Fibroblast of lung (primary cell): ENCODE measurements at places on chromosomes 5 and 9. TPM values are rescaled to one million over a fixed set of nuclear protein-coding genes. Genes with fewer than 3 reads are reported as not detected.
A peak's percentile ranks its signal among the peaks of the same experiment; 100 is the strongest.

DNA sequence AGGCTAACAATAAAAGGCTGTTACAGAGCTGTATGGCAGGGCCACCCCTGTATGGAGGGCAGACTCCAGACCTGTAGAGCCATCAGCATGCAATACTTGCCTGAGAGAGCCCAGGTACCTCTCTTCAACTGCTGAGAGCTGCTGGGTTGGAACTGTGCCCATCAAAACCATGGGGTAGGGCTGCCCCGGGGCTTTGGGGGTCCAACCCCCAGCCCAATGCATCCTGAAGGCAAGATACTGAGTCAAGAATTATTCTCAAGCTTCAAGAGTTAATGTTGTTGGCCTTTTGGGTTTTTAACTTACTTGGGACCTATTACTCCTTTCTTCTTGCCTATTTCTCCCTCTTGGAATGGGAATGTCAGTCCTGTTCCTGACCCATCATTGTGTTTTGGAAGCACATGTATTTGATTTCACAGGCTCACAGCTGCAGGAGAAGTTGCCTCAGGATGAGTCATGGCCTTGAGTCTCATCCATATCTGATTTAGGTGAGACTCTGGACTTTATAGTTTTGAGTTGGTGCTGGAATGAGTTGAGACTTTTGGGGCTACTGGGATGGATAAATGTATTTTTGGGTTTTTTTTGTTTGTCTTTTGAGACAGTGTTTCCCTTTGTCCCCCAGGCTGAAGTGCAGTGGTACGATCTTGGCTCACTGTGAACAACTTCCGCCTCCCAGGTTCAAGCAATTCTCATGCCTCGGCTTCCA is 21.0 kb upstream of the CDK7 start:
- no peaks in the 10 kb centered on the region for H3K27me3 ChIP-seq
- no peak overlapping the region for H3K27ac ChIP-seq
- H3K36me3 ChIP-seq, result no peaks in the 10 kb centered on the region
- DNase-seq, result peak; percentile 34

DNA sequence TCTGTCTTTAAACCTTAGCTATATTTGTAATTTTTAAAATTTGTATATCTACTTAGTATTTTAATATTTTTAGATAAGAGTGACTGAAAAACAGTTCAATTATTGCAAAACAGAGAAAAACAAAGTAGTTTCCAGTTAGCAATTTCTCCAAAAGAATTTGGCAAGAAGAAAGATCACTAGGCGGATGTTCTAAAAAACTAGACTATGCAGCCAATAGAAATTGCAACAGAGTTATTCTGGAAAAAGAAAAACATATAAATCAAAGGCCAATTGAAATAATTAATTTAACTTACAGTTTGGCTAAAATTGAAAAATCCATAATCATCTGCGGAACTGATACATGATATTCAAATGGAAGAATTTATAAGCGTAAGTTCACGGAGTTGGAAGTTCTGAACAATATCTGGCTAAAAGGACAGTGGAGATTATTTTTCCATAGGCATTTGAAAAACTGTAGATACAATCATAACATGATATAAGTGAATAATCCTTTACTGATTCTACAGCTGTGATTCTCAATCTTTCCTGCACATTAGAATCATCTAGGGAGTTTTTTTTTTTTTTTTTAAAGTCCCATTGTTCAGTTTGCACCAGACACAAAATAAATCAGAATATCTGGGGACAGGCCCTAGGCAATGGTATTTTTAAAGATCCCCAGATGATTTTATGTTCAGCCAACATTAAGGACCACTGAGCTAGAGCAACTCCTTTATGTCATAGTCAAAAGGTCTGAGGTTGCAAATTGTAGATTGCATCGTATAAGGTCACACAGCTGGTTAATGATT is 605.1 kb upstream of the DAB2 start:
- no peaks in the 10 kb centered on the region for H3K36me3 ChIP-seq
- no peaks in the 10 kb centered on the region for H3K4me1 ChIP-seq
- H3K27me3 ChIP-seq, result no peaks in the 10 kb centered on the region
- no peak overlapping the region for H3K4me3 ChIP-seq
- no peak for DNase-seq

SLC26A2 gene
- 7.7 and 10.3 TPM in 2 replicates for polyA plus RNA-seq

- H3K36me3 ChIP-seq, result no peaks in the 10 kb centered on the region
- H3K27me3 ChIP-seq, result no peaks in the 10 kb centered on the region
- no peak for DNase-seq
- no peaks in the 10 kb centered on the region for H3K4me1 ChIP-seq
Observed at GRCh38 chr9:532707-533106, 308.8 kb upstream of the DMRT1 start.

DNA sequence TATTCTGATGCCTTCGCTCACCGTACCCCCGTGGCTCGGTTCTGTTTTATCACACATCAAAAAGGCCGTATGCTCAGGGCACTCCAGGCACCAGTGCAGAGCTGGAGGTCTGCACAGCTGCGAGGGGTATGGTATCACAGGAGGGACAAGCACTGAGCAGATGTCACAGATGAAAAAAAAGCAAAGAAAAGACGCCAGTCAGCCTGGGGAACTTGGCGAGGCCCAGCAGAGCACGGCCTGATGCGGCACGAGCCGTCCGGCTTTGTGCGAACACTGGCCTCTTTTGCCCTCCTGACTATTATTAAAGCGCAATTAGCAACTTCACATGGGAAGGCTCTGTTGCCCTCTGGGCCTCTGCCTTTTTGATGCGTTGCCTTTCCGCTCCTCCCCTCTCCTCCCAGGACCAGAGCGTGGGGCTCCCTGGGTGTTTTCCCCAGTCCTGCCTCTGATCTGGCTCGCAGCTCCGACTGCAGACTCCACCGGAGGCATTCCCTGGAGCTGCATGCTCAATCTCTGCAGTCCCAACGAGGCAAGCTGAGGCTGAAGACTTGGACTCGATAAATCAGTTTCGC is 44.4 kb downstream of the AK8 start:
- H3K4me3 ChIP-seq, result no peak overlapping the region
- H3K4me1 ChIP-seq, result no peaks in the 10 kb centered on the region
- H3K27ac ChIP-seq, result no peak overlapping the region
- DNase-seq, result no peak

DNA sequence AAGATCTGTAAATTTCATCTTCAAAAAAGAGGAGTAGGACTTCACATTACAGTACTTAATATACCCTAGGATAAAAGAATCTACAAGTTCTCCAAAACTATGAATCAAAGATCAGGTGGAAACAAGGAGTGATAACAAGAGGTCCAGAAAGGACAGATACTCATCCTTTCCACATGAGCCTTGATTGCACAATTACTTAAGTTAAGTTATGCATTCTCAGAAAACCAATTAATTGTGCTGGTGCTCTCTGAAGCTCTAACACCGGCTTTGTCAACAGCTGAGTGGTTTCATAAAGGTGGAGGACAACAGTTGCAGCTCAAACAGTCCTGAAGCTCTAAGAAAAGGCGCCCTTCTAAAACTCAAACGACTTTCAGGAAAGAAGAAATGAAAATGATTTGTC is 251.9 kb downstream of the BNC2 start:
- H3K27me3 ChIP-seq, result no peaks in the 10 kb centered on the region
- no peak for DNase-seq
- H3K27ac ChIP-seq, result no peak overlapping the region
- H3K36me3 ChIP-seq, result no peaks in the 10 kb centered on the region

- DNase-seq, result peak; percentile 6
- H3K27ac ChIP-seq, result no peak overlapping the region
- H3K4me1 ChIP-seq, result no peaks in the 10 kb centered on the region
- H3K27me3 ChIP-seq, result no peaks in the 10 kb centered on the region
Observed at GRCh38 chr9:113042884-113043657, 13.5 kb downstream of the ZFP37 start.

CAMK4 gene
- polyA plus RNA-seq, result 5.9 and 6.5 TPM in 2 replicates

PCDHA10 gene
- 0.09 and 2.0 TPM in 2 replicates for polyA plus RNA-seq

DNA sequence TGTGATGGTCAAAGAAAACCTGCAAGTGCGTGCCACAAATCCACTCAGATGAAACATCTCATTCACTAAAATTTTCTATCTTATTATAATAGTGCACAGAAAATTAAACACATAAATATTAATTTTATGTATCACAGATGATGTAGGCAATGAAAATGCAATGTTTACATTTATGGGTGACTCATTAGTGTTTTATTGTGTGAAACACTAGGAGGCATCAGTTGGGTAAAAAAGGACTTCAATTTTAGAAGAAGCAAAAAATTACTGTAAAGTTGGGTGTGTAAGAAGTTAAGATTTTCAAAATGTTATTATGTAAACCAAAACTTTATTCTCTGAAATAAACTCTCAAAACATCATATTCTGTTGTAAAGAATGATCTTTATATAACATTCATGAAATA is 4.0 kb downstream of the MEF2C start:
- no peak overlapping the region for H3K4me3 ChIP-seq
- DNase-seq, result peak; percentile 74
- H3K4me1 ChIP-seq, result peaks cover 8% of the 10 kb centered on the region
- no peaks in the 10 kb centered on the region for H3K36me3 ChIP-seq
- no peak overlapping the region for H3K27ac ChIP-seq
- H3K27me3 ChIP-seq, result no peaks in the 10 kb centered on the region

RCL1 gene
- 5.0 and 8.8 TPM in 2 replicates for polyA plus RNA-seq

DNA sequence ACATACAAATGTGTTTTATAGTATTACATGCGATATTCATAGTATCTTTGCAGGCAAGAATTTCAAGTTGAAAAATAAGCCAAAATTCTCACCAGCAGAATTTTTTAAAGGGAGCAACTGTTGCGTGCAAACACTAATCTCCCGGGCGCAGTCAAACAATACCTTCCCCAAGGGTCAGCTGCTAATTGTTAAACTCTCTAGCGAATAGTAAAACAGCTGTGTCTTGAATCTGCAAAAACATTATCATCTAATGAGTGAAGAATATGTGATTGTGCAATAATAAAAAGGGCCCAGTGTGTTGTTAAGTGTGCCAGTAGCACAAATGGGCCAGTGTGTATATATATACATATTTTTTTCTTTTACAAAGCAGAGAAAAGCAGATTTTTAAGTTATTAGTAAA is 131.4 kb downstream of the CCDC192 start:
- H3K27ac ChIP-seq, result no peak overlapping the region
- H3K4me3 ChIP-seq, result no peak overlapping the region
- no peaks in the 10 kb centered on the region for H3K27me3 ChIP-seq
- H3K36me3 ChIP-seq, result no peaks in the 10 kb centered on the region

SARDH gene
- polyA plus RNA-seq, result 0.49 and 2.5 TPM in 2 replicates

DNA sequence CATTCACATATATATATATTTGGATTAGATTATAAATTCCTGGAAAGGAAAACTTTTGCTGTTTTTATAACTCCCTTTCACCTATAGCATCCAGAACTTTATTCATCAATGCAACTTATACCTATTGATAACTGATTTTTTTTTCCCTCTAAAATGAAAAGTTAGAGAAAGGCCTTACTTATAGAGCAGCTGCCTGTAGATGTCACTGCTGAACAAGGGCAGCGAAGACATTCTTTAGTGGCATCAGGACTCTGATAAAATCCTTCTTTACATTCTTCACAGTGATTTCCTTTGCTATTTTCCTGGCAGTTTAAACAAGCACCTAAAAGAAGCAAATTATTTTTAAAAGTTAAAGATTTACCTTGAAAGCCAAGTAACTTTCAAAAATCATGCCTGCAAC is 32.3 kb upstream of the CDK5RAP2 start:
- no peak overlapping the region for H3K27ac ChIP-seq
- no peak overlapping the region for H3K4me3 ChIP-seq
- no peaks in the 10 kb centered on the region for H3K27me3 ChIP-seq
- no peaks in the 10 kb centered on the region for H3K4me1 ChIP-seq
- no peak for DNase-seq

- no peaks in the 10 kb centered on the region for H3K27me3 ChIP-seq
- H3K27ac ChIP-seq, result peak overlapping the region; percentile 0
- peaks cover 9% of the 10 kb centered on the region for H3K4me1 ChIP-seq
- peak; percentile 64 for DNase-seq
Observed at GRCh38 chr9:89078860-89079259, 87.6 kb downstream of the S1PR3 start.

DMRT2 gene
- polyA plus RNA-seq, result 0.16 TPM in 1 of 2 replicates, not detected in the other

DNA sequence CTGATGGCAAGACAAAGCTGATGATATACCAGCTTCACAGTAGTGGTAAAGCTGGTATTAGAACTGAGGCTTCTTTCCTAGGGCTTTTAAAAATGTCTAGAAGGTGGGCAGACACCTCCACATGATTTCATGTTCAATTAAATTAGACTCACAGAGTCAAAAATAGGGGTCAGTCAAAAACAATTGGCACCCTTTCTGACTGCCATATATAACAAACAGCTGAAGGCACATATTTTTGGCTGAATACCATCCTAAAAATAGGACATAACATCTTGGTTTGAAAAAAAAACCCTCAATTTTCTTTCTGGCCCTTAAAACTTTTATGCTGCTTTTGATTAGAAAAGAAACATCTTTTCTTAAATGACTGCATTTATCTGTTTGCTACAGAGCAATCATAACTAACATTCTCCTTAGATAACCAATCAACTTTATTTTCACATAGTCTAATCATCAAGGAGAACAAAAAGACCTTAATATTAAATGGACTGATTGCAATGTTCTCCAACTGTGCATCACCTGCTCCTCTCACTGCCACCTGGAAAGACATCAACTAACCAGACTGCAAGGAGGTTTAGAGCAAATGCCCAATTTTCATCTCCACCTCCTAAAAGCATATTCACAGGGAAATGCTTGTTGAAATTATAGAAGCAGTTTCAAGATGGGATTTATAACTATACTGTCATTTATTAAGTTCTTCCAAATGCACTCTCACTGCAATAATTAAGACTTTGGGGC is 3.2 kb downstream of the SGTB start:
- no peak for DNase-seq
- peaks cover 2% of the 10 kb centered on the region for H3K4me1 ChIP-seq
- H3K4me3 ChIP-seq, result no peak overlapping the region
- no peaks in the 10 kb centered on the region for H3K27me3 ChIP-seq
- H3K27ac ChIP-seq, result no peak overlapping the region

GRCh38 chr9:114549697-114550330 is 37.8 kb upstream of the ATP6V1G1 start:
- H3K36me3 ChIP-seq, result no peaks in the 10 kb centered on the region
- no peak for DNase-seq
- peaks cover 14% of the 10 kb centered on the region for H3K27me3 ChIP-seq
- H3K4me3 ChIP-seq, result no peak overlapping the region
- peaks cover 5% of the 10 kb centered on the region for H3K4me1 ChIP-seq
- H3K27ac ChIP-seq, result no peak overlapping the region

GRCh38 chr5:172071309-172071875 is 65.0 kb upstream of the FBXW11 start:
- H3K27ac ChIP-seq, result no peak overlapping the region
- no peaks in the 10 kb centered on the region for H3K4me1 ChIP-seq
- no peaks in the 10 kb centered on the region for H3K36me3 ChIP-seq
- DNase-seq, result no peak

DNA sequence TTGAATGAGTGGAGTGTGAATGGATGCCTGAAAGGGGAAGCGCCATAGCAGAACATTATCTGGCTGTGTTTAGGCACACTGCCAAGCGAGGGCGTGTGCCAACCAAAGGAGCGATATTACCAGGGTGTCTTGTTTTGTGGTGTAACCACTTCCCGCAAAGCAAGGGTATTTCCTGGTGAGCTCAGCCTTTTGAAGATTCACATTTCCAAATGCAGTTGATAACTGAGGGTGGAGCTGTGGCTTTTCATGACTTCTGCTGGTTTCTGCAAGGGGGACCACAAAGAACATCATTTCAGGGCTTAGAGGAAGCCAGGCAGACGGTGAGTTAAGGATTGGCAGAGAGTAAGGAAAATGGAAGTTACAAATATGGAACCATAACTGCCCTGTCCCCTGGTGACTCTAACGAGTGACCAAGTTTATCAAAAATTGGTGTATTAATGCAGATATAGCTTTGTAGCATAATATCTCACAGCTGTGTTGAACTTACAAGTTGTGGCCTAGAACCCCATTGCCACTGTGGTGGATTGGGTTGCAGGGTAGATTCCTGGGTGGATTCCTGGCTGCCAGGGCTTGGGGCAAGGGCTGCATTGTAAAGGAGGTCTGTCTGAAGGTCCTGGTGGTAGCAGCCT is 71.4 kb downstream of the RALGPS1 start:
- no peak overlapping the region for H3K4me3 ChIP-seq
- H3K27ac ChIP-seq, result no peak overlapping the region
- no peaks in the 10 kb centered on the region for H3K36me3 ChIP-seq
- H3K27me3 ChIP-seq, result peaks cover 2% of the 10 kb centered on the region
- peaks cover 8% of the 10 kb centered on the region for H3K4me1 ChIP-seq
- peak; percentile 85 for DNase-seq
